ENCODE measurements at places on chromosomes 1 and 21.

GRCh38 chr1:162649583-162649982, 17.3 kb downstream of the DDR2 start:
- DNase-seq: no peak

DNA sequence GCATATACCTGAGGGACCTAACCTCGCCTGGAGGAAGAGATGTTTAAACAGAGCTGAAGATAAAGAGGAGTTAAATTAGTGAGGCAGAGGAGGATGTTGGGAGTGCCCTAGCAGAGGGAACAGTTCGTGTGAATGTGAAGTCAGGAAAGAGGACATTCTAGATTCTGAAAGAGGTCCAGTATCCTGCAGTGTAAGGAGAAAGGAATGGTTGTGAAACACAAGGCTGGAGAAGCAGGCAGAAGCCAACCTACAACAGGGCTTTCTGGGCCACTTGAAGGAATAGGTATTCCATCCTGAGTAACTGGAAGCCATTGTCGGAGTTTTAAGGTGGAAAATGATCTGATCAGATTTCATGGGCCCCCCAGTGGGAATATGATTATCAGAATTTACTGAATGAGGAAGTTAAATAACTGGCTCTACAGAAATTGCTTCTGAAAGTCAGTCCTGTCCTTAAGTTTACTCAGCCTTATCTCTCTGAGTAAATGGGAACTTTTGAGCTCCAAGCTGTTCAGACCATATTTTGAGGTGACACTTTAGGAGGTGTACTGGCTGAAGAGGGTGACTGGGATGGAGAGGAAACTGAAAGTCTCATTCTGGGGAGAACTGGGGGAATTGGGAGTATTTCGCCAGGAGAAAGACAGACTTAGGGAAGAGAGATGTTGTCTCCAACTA, 24.4 kb upstream of the FAAH start:
- no peak for DNase-seq

GRCh38 chr1:153465811-153466636, 5.6 kb upstream of the S100A7 start:
- DNase-seq: peak; percentile 29

DNA sequence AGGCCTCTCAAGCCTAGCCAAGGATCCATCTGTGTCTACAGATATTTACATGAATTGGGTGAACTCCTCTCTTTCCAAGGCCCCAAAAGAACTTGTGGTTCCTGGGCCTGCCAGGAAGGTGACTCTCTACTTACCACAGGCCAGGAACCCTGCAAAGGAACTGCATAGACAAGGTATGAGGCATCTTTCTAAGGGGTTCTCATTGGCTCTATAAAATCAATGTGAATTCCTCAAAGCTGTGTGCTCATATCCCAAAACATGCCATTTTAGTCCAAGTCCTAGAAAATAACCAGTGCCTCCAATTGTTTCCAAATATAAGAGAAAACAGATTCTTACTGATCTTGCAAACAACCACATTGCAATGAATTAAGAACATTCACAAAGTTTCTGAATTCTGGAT, 39.9 kb upstream of the RGL1 start:
- DNase-seq: peak; percentile 31

DNA sequence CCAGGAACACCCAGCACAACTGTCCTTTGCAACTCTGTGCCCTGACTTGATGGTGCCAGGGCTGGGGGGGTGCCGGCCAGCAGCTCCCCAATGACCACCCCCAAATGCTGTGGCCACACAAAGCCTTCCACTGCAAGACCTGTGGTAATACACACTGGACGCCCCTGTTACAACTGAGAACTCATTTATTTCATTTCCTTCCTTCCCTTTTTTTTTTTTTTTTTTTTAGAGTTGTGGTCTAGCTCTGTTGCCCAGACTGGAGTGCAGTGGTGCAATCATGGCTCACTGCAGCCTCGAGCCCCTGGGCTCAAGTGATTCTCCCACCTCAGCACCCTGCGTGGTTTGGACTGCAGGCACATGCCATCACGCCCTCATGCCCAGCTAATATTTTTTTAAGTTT, 25.2 kb downstream of the TP73 start:
- DNase-seq: no peak

GRCh38 chr1:27726173-27727044, 648 bp downstream of the FAM76A start:
- peak; percentile 22 for DNase-seq

DNA sequence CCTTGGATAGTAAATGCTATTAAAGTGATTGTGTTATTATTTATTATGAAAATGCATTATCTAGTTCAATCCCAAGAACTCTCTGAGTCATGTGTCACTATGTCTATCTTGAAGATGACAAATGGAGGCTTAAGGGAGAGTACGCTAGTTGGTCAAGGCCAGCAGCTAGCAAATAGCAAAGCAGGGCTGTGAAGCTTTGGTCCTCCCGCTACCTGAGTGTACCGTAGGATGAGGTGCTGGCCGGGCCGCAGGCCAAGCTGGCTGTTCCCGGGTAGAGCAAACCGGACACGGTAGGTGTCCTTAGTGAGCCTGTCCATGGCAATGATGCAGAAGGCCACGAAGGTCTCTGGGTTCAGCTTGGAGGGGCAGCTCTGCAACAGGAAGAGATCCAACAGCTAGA, 9.3 kb downstream of the CYB5RL start:
- DNase-seq: no peak

GRCh38 chr1:160001440-160001839, 30.4 kb downstream of the PIGM start:
- DNase-seq: no peak

DNA sequence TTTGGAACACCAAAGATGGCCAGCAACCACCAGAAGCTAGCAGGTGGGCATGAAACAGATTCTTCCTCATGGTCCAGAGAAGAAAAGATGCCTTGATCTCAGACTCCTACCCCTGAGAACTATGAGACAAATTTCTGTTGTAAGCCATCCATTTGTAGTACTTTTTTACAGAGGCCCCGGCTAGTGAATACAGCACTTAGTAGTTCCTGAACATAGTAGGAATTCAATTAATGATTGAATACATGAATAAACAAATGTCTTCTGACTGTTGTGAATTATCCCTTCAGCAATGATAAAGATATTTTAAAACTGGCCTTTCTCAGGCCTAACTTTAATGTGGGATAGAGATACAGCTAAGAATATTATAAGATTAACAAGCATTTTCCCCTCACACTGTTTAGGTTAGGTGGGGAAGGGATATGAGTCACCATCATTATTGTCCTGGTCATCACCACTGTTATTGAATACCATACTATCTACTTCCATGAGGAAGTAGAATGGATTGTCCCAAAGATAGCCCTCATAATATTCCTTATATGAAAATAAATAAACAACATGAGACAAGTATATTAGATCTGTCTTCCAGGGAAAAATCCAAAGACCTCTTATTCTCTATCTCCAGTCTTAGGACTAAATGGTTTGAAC, 51.4 kb downstream of the ADCY10 start:
- peak; percentile 34 for DNase-seq

- DNase-seq: peak; percentile 95
Observed at GRCh38 chr1:70509996-70510876, 99.2 kb downstream of the CTH start.

GRCh38 chr1:243286409-243287122, 30.7 kb downstream of the SDCCAG8 start:
- DNase-seq: peak; percentile 60

GRCh38 chr1:193079187-193079586, 19.8 kb downstream of the RO60 start:
- DNase-seq: no peak

DNA sequence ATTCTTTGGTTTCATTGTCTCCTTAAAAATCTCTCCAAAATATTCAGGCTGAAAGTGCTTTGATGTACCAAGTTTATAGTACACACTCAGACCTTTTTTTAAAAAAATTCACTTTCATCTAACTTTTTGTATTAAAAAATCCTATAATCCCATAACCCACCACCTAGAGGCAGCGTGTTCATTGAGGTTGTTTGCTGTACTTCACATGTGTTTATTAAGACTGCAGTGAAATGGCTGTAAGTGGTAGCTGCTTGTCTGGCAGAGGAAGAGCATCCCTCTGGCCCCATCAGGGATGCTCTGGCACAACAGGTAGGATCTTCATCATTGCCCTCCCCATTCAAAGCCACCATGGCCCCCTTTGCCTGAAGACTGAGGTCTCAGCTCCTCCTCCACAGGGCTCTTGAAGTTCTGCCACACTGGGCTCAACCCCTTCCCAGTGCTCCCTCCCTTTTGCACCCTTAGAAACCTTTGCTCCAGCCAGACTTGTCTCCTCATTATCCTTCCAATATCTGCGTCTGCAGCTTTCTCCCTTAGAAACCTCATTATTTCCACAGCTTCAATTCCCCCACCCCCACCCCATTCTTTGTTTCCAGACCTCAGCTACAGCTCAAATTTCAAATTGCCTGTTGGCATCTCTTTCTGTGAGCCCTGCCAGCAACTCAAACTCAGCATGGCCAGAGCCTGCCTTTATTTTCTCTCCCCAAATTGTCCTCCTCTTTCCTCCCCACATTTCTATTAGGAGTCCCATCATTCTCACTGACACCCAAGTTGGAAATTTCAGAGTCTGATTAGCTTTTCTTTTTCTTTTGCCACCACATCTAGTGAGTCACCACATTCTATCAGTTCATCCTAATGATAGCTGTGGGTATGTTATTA, 369.6 kb upstream of the USP24 start:
- peak; percentile 68 for DNase-seq

GRCh38 chr1:211939876-211940468, 95.4 kb downstream of the INTS7 start:
- DNase-seq: no peak

- peak; percentile 95 for DNase-seq
Observed at GRCh38 chr1:66929999-66930822, 5.4 kb downstream of the MIER1 start.

- no peak for DNase-seq
Observed at GRCh38 chr1:101833312-101833711, 163.4 kb downstream of the OLFM3 start.

DNA sequence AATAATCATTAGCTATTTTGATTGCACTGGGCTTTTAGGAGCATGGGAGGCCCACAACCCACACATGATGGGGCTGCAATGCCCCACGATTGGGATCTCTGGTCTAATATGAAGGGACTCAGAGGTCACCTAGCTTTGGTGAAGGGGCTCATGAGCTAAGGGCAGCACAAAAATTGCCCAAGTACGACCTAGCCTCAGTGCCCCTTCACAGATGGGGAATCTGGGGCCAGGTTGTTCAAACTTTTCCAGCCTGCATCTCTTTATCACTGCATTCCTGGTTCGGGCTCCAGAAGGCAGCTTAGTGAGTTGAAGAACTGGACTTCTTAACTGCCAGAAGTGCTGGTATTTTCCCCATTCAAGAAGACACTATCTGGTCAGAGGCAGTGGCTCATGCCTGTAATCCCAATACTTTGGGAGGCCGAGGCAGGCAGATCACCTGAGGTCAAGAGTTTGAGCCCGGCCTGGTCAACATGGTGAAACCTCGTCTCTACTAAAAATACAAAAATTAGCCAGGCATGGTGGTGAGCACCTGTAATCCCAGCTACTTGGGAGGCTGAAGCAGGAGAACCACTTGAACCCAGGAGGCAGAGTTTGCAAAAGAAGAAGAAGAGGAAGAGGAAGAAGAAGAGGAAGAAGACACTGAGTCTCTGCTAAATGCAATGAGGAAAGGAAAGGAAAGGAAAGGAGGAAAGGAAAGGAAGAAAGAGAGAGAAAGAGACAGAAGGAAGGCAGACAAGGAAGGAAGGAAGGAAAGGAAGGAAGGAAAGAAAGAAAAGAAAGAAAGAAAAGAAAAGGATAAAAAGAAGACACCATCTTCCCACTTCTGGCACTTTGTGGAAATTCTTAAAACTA, 258.5 kb upstream of the IRF2BP2 start:
- no peak for DNase-seq

- DNase-seq: no peak
Observed at GRCh38 chr1:43522431-43522775, 8.3 kb upstream of the PTPRF start.

GRCh38 chr1:212782422-212783154, 9.0 kb downstream of the NSL1 start:
- peak; percentile 30 for DNase-seq

DNA sequence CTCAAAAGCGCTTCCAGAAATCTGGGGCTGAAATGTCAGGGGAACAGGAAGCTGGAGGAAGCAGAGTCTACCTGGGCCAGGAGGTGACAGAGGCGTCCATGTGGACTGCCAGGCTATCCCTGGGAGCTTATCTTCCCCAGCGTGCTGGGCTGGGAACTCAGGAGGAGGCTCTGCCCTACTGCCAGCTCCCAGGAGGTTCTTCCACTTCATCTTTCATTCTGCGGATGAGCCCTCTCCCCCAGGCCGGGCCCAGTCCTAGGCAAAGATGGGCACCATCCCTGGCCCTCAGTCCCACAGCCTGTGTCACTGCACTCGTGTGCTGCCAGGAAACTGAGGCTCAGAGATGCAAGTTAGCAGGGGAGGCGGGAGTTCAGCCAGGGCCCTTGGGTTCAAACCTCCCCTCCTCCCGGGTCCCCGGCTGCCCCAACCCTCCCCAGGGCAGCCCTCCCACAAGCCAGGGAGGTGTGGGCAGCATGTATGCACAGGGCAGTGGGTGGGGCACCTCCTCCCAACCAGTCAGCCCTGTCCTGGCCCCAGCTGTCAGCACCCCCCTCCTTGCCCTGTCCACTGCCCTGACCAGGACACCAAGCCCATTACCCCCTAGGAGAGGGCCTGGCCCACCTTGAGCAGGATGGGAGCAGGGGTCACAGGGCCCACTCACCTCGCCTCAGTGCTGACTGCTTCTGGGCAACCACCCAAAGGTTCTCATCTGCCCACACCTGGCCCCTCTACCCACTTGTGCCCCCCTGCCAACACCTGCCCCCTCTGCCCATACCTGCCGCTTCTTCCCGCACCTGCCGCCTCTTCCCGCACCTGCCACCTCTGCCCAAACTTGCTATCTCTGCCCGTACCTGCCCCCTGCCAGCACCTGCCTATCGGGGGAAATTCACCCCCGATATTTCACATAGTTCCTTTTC, 226.0 kb downstream of the NPHP4 start:
- DNase-seq: no peak

DNA sequence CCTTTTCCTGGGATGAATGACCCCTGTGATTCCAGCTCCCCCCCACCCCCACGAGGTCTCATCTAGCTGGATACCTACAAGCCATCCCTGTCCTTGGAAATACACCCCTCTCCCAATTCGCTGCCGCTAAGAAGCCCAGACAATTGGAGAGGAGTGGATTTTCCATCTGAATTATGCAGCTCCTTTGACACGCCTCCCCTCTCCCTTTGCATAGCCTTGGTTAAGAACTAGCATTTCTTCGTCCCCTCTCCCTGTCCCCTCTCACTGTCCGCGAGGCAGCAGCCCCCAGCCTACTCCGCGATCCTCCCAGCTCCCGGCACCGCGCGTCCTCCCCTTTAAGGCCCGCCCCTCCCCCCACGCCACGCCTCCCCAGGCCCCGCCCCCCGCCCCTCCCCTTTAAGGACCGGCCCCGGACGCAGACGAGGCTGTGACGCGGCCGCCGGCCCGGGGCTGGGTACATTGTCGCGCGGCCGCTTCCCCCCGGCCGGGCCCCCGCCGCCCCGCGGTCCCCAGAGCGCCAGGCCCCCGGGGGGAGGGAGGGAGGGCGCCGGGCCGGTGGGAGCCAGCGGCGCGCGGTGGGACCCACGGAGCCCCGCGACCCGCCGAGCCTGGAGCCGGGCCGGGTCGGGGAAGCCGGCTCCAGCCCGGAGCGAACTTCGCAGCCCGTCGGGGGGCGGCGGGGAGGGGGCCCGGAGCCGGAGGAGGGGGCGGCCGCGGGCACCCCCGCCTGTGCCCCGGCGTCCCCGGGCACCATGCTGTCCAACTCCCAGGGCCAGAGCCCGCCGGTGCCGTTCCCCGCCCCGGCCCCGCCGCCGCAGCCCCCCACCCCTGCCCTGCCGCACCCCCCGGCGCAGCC, at the start of gene MAPKAPK2:
Gene MAPKAPK2, plus strand, starts transcription at position 428 of the 856 bp plus-strand sequence. Its CDS starts 325 bp downstream, at position 753.
- peak; percentile 72 for DNase-seq

Data from fibroblast of skin of abdomen (primary cell).